ENCODE measurements at places on chromosomes 11 and 22.

DNA sequence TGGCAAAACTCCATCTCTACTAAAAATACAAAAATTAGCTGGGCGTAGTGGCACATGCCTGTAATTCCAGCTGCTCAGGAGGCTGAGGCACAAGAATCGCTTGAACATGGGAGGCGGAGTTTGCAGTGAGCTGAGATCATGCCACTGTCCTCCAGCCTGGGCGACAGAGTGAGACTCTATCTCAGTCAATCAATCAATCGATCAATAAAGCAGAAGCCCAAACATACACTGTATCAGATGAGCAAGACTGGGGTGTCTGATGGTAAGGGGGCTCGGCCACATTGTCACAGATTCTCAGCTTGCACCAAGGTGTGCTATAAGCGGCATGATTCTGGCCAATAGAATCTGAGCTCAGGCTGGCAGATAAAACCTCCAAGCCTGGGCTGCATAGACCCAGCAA is 261.1 kb downstream of the BUD13 start:
- no peak for DNase-seq

DNA sequence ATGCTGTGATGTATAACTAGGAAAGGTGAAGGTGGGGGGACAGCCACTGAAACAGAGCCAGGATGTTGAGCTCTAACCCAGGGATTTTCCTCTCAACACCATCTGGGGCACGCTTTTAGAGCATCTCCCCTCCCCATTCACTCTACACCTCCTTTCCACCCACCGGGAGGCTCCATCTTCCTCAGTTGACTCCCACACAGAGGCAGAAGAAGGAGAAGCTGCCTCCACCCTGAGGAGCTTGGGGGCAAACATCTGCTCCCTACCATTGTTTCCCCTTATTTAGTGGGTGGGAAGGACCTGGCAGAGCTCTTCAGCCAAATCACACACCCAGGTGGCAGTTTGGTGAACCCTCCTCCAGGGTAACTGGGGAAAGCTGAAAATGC is 50.0 kb upstream of the ADA2 start:
- DNase-seq = no peak

DNA sequence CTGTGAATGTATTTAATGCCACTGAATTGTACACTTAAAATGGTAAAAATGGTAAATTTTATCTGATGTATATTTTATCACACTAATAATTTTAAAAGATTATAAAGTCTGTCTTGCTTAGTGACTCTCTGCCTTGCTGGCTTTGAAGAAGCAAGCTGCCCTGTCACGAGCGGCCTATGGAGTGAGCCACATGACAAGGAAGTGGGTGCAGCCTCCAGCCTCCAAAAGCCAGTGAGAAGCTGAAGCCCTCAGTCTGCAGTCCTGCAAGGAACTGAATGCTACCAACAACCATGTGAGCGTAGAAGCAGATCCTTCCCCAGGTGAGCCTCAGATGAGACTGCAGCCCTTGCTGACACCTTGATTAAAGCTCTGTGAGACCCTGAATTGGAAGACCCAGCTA is 20.0 kb downstream of the C11orf24 start:
- no peak for DNase-seq

DNA sequence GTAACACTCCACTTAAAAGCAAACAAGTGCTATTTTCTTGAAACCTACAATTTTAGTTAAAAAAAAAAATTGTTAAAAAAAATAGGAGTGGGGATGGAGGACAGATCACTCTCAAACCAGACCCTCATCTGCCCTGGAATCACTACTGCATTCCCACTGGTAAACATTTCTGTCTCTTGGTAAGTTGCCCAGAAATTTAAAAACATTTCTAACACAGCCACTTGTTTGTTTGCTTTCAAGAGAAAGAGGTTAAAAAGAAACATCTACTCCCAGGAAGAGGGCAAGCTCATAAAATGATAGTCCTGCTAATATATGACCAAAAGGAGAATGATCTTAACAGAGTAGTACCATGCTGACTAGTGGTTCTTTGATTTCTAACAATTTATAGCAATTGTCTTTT is 83.3 kb downstream of the SGSM3 start:
- DNase-seq = no peak

DNA sequence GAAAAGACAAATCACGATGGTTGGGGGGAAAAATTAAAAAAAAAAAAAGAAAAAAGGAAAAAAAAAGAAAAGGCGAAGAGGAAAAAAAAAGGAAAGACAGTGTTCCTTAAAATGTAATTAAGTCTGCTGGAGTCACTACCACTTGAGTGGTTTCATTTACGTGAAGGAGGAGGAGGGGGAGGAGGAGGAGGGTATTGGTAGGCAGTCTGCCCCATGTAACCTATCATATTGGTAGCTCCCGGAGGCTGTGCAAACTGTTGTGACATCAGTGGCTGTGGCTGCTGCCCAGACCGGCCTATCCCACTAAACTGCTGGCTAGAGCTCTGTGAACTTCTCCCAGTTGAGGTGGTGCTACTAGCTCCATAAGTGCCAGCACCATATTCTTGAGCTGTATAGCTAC is 17.9 kb downstream of the KDELR3 start:
- DNase-seq = no peak

DNA sequence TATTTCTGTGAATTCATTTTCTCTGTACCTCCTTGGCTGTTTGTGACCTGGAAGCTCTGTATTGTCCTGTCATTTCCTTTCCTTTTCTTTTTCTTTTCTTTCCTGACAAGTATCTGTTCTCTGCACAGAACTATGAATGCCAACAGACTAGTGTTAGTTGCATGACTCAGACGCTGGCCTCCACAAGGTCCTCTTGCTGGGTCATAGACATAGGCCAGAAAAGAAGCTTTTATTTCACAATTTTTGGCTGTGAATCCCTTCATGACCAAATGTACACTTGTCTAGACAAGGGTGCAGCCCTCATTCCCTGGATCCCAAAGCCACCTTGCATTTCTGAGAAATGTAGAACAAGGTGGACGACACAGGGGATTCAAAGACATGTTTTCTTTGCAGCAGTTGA is 104.1 kb upstream of the MTNR1B start:
- no peak for DNase-seq

DNA sequence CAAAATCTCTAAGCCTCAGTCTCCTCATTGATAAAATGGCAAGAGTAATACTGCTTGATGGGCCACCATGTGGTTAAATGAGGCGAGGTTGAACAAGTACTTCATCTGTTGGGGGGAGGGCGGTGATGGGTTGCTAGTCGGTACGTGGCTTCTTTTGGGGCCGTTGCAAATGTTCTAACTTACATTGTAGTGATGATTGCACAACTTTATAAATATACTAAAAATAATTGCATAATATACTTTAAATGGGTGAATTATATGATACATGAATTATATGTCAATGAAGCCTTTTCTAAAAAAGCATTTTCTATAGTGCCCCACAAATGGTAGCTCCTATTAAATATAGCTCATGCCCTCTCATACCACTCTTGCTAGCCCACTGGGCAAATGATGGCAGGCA is 6.5 kb downstream of the MS4A8 start:
- DNase-seq = no peak

GRCh38 chr22:50417411-50418210 is 57.2 kb downstream of the SBF1 start:
- no peak for DNase-seq

GRCh38 chr11:85845124-85845631 is 10.0 kb upstream of the CCDC83 start:
- no peak for DNase-seq

DNA sequence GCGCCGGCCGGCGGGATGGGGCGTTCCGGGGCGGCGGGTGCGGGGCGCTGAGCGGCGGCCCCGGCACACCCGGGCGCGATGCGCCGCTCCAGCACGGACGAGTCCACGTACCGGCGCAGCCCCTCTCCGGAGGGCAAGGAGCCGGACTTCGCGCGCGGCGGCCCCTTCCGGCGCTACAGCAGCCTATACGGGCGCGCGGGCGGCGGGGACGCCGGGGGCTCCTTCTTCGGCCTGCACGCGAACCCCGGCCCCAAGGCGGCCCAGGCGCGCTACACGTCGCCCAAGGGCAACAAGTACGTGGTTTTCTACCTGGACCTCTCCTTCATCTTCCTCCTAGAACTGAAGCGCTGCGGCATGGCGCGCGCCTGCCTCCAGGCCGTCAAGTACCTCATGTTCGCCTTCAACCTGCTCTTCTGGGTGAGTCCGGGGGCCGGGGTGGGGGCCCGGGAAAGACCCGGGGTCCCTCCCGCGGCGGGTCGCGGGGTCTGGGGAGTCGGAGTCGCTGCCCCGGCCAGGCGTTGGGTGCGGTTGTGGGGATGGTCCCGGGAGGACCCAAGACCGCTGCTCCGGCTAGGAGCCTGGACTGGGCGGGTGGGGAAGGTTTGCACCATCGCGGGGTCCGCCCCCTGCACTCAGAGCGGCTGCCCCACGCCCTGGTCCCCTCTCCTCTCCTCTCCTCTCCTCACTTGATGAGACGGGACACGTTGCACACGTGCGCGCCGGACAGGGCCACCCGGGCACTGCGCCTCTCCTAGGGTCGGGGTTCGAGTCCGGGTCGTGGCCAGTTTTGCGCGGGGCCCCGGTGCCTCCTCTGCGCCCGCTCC is 7.5 kb downstream of the TSPAN4 start:
- DNase-seq = no peak

DNA sequence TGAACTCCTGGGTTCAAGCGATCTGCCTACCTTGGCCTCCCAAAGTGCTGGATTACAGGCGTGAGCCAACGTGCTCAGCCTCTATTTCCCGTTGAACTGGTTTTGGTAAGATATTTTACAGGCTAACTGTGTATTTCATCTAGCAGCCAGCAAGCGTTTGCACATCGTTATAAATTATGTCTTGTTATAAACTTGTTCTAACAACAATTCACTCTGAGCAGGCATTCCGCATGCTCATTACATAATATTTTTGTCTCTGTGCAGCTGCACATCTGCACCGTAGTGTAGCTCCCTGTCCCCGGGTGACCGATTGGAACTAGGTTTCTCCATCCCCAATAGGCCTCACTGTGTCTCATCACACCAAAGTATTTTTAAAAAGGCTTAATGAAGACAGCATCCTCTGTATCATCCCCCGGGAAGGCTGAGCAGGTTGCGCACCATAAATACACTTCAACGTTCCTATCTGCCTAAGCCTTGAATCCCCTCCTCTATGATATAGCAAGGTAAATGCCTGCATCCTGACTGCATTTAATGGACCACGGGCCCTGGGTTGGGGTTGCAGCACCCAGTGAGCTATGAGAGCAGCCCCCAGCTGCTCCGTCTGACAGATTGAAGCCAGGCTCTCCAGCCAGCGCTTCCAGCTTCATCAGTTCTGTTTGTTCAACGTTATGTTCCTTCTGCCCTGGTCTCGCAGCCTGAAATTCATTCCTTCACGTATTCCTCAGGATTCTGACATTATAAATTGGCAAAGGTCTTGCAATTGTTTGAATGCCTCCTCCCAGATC is 47.7 kb downstream of the TST start:
- no peak for DNase-seq

GRCh38 chr11:73570415-73571114 is 27.3 kb downstream of the FAM168A start:
- no peak for DNase-seq

DNA sequence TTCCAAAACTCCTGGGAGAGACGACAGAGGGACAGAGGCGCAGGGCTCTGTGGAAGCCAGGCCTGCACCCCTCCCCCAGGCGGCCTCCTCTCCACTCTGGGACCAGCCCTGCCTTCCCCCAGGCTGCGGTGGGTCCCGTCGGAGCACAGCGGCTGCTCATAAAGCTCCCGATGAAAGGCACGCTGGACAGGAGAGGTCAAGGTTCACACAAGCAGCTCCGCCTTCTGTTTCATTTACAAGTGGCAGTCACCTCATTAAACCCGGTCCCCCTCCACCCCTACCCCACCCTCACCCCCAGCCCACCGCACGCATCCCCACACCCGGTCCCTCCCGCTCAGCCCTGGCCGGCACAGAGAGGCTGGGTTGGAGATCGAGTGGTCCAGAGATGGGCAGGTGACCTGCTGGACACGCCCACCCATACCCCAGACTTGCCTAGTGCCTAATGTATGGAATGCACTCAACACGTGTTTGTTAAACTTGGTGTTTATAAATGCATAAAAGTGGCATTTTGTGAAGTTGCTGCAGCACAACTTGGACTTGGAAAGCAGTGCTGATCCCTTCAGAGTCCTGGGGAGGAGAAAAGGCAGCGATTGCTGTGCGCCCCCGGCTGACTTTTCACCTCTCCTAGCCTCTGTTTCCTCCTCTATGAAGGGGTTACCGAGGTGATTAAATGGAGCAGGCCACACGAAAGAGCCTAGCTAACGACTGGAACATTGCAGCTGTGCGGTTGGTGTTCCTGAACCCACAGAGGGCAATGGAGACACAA is 26.0 kb downstream of the RPUSD4 start:
- DNase-seq = no peak

- DNase-seq = no peak
Observed at GRCh38 chr22:46070215-46070802, 80.0 kb upstream of the PPARA start.

GRCh38 chr11:26062660-26063059 is 269.3 kb upstream of the ANO3 start:
- no peak for DNase-seq

GRCh38 chr11:67345920-67346819 is 7.2 kb downstream of the POLD4 start:
- DNase-seq = no peak

DNA sequence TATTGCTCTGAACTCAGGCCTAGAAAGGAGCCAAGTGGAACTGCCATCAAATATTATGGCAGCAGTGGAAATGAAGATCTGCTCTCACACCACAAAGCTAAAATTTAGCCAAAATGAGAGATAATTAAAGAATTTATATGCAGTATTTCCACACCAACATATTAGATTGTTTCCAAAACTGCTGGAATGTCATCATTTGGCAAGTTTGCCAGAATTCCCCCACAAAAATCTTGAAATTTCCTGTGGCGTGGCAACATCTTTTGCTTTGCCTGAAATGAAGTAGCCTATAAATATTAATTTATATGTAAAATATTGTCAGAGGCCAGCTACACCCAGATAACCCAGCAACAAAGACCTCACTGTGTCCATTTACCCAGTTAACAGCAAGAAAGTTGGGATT is 13.8 kb downstream of the C11orf71 start:
- DNase-seq = no peak

- no peak for DNase-seq
Observed at GRCh38 chr11:5488798-5489399, 414 bp downstream of the OR52D1 start.

All from GM13977 (cell line).